ENCODE measurements at places on chromosomes 5 and 9.
A peak's percentile ranks its signal among the peaks of the same experiment; 100 is the strongest.

- no peak for DNase-seq
Observed at GRCh38 chr5:180294913-180295555, 3.2 kb upstream of the MAPK9 start.

- DNase-seq = no peak
Observed at GRCh38 chr5:153276151-153276550, 214.3 kb upstream of the GRIA1 start.

GRCh38 chr5:109748546-109748945, 58.8 kb downstream of the MAN2A1 start:
- no peak for DNase-seq

GRCh38 chr9:25681266-25681665, 3.0 kb upstream of the TUSC1 start:
- DNase-seq = no peak

DNA sequence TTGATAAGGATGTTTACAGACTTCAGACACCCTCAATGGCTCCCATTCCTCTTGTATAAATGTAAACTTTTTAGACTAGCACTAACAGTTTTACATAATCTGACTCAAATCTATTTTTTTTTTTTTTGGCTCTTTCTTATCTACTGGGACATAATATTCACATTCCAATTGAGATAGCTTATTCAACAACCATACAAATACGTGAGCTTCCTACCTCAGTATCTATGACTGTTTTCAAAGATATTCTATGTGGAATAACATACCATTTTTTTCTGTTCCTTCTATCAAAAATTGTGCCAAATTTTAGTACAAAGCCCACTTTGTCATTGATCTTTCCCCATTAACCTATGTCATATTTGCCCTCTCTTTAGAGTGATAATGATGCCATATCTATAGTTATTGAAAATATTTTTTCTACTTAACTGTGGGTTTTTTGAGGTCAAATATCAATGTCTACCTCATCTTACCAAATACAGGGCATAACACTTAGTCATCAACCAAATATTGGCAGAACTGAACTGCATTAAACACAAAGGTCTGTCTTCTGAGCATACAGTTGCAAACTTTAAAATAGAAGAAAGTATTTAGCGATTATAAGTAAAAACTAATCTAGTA, 482.6 kb downstream of the PTPRD start:
- no peak for DNase-seq

GRCh38 chr9:6036391-6036790, 21.0 kb upstream of the RANBP6 start:
- DNase-seq = no peak

DNA sequence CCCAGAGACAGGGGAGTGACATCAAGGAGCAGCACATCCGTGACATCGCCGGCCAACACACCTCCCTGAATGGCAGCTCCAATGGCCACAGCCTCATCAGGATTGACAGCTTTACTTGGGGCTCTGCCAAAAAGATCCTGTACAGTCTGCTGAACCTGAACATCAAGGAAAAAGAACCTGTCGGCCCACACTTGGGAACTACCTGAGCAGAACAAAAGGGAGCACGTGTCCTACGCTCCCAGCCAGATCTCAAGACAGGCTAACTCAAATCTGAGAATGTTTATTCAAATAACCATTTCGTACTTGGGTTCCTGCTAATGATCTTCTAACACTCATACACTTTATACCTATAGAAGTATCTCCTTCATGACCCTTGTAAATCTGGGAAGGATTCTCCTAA, 15.3 kb downstream of the HSPA9 start:
- no peak for DNase-seq

DNA sequence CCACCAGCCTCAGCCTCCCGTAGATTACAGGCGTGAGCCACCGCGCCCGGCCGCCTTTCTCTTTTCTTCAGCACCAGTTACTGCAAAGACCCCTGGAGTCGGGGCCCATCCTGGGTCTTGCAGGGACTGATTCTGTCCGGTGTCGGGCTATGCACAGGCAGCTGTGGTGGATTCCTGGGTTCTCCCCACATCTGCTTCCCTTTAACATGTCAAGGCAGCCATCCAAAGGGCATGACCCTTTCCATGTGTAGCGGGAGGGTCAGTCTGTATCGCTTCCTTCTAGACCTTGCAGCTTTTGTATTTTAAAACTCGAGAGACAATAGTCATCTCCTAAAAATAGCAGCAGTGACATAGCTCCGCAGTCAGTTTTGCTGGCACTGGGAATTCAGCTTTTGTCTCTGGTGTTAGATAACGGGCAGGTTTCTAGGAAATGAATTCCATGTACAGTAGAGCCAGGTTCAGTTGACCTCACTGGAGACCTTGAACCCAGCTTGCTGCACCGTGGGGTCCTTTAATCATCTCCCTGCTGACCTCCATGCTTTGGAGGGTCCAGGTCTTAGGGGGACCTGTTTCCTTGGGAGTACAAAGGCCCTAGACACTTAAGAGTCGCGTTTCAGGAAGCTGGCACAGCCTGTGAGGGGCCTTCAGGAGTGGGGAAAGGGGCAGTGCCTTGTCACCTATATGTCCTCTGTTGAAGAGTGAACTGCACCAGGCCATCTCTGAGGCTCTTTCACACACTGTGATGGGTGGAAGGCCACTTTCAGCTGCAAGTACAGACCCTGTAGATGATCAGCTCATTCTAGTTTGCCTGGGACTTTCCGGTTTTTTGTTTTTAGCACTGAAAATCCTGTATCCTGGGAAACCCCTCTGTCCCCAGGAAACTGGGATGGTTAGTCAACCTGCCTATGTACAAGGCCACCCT, 13.8 kb downstream of the ANKRD33B start:
- DNase-seq = no peak

DNA sequence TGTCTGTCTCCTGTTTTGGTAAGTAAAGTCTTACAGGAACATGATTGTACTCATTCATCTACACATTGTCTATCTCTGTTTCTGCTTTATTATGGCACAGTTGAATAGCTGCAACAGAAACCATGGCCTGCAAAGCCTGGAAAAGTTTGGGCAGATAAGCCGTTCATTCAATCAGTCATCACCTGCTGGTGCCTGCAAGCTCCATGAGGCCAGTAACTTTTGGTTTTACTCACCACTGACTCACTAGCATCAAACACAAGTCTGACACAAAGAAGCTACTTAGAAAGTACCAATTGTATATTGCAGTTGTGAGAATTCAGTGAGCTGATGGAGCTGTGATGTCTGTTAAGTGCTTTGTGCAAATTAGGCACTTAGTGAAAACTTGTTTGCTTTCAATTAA, 373.6 kb upstream of the SGCD start:
- no peak for DNase-seq

DNA sequence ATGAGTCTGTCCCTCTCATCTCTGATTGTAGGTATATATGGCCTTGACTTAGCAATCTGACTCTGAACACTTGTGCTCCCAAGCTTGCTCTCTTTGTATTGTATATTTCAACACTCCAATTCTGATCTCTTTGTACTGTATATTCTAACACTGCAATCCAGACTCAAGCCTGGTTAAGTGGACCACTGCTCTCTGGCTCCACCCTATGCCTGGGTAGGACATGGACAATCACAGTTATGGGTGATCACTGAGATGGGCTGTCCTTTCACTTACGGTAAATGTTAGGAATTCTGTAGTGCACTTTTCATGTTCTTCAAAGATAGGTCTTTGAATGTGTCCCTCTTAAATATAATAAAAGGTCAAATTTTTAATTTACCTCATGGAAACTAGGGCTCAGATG, 165.1 kb downstream of the TLR4 start:
- DNase-seq = no peak

GRCh38 chr5:28737682-28738081, 1699.3 kb upstream of the CDH9 start:
- no peak for DNase-seq

GRCh38 chr5:150647275-150648251, 7.1 kb downstream of the SYNPO start:
- DNase-seq = no peak

DNA sequence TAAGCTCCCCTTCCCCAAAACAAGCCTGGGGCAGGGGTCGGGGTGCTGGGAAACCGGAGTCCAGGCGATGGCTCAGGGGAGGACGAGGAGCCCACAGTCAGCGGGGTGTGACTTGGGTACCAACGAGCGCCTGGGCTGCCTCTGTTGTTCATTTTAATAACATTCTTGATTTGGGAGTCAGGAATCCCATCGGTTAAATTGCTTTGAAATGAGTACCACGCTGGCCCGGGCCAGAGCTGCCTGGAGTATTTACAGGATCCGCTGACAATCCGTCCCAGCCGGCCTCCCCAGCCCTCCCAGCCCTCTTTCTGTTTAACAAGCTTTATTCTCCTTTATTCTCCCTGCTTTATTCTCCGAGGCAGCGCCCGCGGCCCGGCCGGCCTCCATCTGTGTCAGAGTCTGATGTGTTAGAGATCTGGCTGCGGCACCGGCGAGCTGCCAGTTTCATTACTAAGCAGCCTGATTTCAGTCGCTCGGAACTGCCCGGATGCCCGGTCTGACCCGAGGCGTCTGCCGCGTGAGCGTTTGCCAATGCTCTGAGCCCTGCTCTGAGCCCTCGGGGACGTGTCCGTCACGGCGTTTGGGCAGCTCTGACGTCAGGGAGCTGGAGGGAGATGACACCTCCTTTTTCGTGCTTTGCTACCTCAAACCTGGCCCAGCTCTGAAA, 16.5 kb upstream of the QRFP start:
- DNase-seq = no peak

- no peak for DNase-seq
Observed at GRCh38 chr5:89338935-89339334, 456.0 kb upstream of the MEF2C start.

GRCh38 chr5:146528236-146528635, 12.2 kb upstream of the GPR151 start:
- DNase-seq = no peak

- DNase-seq = no peak
Observed at GRCh38 chr9:137664676-137665075, 45.9 kb downstream of the EHMT1 start.

GRCh38 chr9:37927132-37927531, 23.2 kb upstream of the SLC25A51 start:
- no peak for DNase-seq

GRCh38 chr5:64166201-64166959, 737 bp downstream of the RNF180 start:
- DNase-seq = no peak

GRCh38 chr5:21094619-21095018, 1106.6 kb upstream of the CDH18 start:
- DNase-seq = no peak

- no peak for DNase-seq
Observed at GRCh38 chr9:35711501-35712428, 20.2 kb downstream of the TLN1 start.

DNA sequence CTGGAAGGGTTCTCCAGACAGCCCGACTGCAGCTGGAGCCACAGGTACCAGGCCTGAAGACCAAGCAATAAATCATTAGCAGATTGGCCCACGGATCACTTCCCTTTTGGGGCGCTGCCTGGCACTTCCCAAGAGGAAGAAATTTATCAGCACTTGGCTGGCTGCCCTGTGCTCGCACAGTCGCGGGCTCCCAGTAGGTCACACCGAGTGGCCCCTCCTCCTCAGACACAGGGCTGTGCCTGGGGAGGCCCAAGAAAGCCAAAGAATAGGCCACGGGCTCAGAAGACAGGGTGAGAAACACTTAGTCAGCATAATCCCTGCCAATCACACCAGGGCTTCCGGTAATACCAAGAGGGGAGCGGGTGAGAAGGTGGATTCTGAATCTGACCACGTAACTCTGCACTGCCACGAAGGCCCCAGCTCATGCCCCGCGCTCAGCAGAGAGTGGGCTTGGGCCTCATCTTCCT, 115.7 kb upstream of the MSX2 start:
- DNase-seq = no peak

DNA sequence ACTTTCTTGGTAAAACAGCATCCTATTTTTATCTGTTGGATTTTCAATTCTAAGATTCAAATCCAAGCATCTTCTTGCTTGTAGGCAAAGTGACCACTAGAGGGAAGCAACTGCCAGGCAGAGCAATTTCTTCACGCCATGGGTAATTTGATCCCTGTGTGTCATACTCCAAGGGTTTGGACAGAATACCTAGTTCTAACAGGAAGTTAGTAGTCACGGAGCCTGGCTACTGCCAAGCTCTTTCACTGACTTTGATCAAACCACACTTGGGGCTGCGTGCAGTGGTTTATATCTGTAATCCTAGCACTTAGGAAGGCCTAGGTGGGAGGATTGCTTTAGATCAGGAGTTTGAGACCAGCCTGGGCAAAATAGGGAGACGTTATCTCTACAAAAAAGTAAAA, 473.6 kb upstream of the TNC start:
- peak; percentile 66 for DNase-seq

GRCh38 chr5:122062205-122062604, 15.9 kb downstream of the LOX start:
- no peak for DNase-seq

- DNase-seq = no peak
Observed at GRCh38 chr9:137293094-137293481, 9.0 kb downstream of the NRARP start.
